ENCODE measurements at places on chromosomes 4 and X. TPM values are rescaled to one million over a fixed set of nuclear protein-coding genes. Genes with fewer than 3 reads are reported as not detected.

MAGEA11 gene
- total RNA-seq, result not detected

PNCK gene
- 14.2 TPM for total RNA-seq

BANK1 gene
- 1.2 TPM for total RNA-seq

PHOX2B gene
- 0.09 TPM for total RNA-seq

TMEM144 gene
- 33.4 TPM for total RNA-seq

HEPH gene
- 241 TPM for total RNA-seq

Measured in left colon (tissue), 2 donors.